ENCODE measurements at places on chromosomes 4 and X.

DNA sequence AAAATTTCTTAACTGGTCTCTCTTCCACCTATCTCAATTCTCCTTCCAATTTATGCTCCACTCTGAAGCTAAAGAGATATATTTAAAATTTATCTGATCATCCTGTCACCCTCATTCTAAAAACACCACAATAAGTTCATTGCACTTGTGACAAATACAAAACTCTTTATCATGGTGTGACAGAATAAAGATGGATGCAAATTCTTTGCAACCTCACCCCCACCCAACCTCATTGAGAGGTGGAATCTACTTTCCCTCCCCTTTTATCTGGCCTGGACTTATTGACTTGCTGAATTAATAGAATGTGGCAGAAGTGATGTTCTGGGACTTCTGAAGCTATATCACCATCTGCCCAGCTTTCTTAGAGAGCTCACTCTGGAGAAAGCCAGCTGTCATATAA is 46.5 kb downstream of the IDS start:
- no peaks in the 10 kb centered on the region for H3K36me3 ChIP-seq
- H3K27me3 ChIP-seq, result no peaks in the 10 kb centered on the region
- no peak for DNase-seq
- no peaks in the 10 kb centered on the region for H3K4me1 ChIP-seq
- H3K4me3 ChIP-seq, result no peak overlapping the region
- H3K27ac ChIP-seq, result no peak overlapping the region

- no peak for DNase-seq
- H3K36me3 ChIP-seq, result no peaks in the 10 kb centered on the region
- no peak overlapping the region for H3K27ac ChIP-seq
- no peaks in the 10 kb centered on the region for H3K27me3 ChIP-seq
These were observed 41.6 kb upstream of the XIAP start for GRCh38 chrX:123818243-123818642.

GRCh38 chr4:139300431-139301112 is 733 bp upstream of the NAA15 start:
- H3K4me3 ChIP-seq, result peak overlapping the region; percentile 100
- DNase-seq, result no peak
- peak overlapping the region; percentile 100 for H3K27ac ChIP-seq
- peaks cover 21% of the 10 kb centered on the region for H3K4me1 ChIP-seq
- no peaks in the 10 kb centered on the region for H3K27me3 ChIP-seq

DNA sequence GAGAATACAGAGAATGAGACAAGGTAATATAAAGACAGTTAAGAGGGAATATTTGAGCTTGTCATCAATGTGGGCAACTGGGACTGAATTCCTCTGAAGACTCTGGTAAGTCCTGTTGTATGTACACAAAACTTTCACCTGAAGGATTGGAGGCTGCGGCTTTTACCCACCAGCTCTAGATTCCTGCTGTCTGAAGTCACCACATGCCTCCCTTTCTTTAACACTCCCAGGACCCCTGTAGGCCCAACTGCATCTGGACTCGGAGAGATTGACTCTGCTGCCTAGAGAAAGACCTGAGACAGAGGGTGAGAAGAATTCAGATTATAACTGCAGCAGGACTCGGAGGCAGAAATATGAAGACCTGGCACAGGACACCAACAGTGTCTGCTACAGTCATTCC is 1048.0 kb downstream of the PDHA2 start:
- H3K27ac ChIP-seq, result no peak overlapping the region
- DNase-seq, result no peak
- no peaks in the 10 kb centered on the region for H3K4me1 ChIP-seq
- H3K36me3 ChIP-seq, result no peaks in the 10 kb centered on the region

DNA sequence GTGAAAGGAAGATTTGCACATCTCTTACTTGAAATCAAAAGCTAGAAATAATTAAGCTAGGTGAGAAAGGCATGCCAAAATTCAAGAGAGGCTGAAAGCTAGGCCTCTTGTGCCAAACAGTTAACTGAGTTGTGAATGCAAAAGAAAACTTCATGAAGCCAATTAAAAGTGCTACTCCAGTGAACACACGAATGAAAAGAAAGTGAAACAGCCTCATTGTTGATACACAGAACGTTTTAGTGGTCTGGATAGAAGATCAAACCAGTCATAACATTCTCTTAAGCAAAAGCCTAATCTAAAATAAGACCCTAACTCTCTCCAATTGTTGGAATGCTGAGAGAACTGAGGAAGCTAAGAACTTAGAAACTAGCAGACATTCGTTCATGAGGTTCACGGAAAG is 122.3 kb downstream of the UNC5C start:
- H3K36me3 ChIP-seq, result peaks cover 29% of the 10 kb centered on the region
- peaks cover 36% of the 10 kb centered on the region for H3K4me1 ChIP-seq
- H3K27me3 ChIP-seq, result peaks cover 51% of the 10 kb centered on the region
- DNase-seq, result no peak

DNA sequence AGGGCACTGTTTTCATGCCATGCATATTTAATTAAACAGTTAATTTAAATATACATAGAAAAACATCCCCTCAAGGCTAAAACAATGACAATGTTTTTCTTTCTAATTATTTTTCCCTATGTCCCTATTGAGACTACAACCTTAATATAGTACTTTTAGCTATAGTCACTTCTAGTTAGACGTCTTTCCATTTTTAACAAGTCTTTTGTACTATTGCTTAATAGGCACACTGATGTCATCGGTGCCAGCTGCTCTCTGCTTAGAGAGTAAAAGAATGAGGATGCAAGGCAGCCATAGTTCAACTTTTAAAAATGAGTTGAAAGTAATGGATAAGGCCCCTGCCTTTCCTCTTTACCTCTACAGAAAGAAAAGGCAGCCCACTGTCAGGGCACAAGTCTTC is 191.1 kb downstream of the KCTD8 start:
- no peaks in the 10 kb centered on the region for H3K27me3 ChIP-seq
- no peaks in the 10 kb centered on the region for H3K36me3 ChIP-seq
- H3K4me1 ChIP-seq, result no peaks in the 10 kb centered on the region
- no peak for DNase-seq
- no peak overlapping the region for H3K27ac ChIP-seq

DNA sequence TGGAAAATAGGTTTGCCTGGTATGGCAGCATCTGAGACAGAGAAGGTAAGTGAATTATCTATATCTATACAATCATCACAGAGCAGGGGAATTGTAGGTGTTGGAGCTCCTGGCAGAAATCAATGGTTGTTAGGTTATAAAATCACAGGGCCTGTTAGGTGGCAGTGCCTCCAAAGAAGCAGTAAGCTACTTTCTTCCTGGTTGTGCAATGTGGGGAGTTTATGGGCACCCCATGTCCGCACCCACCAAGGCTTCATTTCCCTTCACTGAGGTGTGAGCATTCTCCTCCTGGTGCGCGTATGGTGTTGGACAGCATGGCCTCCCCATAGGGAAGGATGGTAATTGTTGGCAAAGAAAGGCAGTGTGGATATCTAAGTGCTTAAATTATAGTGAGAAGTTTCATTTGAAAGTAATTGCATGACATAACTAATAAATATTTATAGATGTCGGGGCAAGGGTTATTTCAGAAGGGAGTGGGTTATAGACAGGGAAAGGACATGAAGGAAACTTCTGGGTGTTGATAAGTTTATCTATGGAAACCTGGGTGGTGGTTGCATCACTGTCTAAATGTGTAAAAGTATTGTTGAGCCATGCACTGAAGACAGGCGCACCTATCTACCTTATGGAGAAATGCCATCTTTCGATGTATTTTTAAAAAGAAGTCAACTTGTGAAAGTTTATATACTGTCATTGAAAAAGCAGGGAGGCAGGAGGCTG is 153.7 kb downstream of the FRAS1 start:
- H3K4me3 ChIP-seq, result no peak overlapping the region
- peaks cover 10% of the 10 kb centered on the region for H3K4me1 ChIP-seq
- DNase-seq, result no peak
- no peak overlapping the region for H3K27ac ChIP-seq
- H3K36me3 ChIP-seq, result peaks cover 9% of the 10 kb centered on the region

- no peak overlapping the region for H3K4me3 ChIP-seq
- H3K36me3 ChIP-seq, result no peaks in the 10 kb centered on the region
- DNase-seq, result no peak
- peaks cover 4% of the 10 kb centered on the region for H3K4me1 ChIP-seq
- peaks cover 9% of the 10 kb centered on the region for H3K27me3 ChIP-seq
These were observed 119.8 kb downstream of the COL25A1 start for GRCh38 chr4:109182696-109183095.

DNA sequence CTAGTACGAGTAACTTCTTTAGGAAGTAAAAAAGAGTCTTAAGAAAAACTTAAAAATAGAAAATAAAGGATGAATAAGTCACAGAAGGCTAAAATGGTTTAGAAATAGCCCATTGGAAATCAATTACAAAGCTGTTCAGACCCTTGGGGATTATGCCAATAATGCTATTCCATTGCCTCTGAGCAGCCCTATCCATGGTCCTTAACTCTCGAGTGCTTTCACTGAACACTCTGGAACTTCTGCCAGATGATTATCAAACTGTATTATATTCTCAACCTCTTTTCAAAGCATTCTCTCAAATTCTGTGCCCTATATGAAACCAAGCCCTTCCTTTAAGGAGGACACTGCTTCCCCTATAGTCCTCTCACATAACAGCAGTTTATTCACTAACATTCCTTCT is 17.0 kb downstream of the SLC9B1 start:
- no peak for DNase-seq
- no peak overlapping the region for H3K4me3 ChIP-seq
- H3K4me1 ChIP-seq, result no peaks in the 10 kb centered on the region
- H3K27me3 ChIP-seq, result peaks cover 11% of the 10 kb centered on the region
- peaks cover 4% of the 10 kb centered on the region for H3K36me3 ChIP-seq

DNA sequence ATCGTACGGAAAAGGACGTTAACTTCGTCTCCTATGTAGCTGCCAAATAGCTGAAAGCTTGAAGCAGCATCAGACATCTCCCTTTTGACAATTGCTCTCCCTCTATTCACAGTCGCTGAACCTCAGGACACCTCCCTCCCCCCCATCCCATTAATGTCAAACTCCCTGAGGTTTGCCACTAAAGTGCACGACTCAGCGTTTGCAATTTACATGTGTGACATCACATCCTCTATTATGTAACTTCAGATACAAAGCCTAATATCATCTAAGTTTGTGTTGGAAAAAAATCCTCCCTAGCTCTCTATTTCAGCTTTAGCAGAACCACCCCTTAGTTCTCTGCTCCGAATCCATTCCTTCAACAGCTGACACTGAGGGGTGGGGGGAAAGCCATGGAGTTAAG is 5.5 kb upstream of the NR3C2 start:
- H3K4me3 ChIP-seq, result no peak overlapping the region
- no peak overlapping the region for H3K27ac ChIP-seq
- H3K36me3 ChIP-seq, result no peaks in the 10 kb centered on the region

DNA sequence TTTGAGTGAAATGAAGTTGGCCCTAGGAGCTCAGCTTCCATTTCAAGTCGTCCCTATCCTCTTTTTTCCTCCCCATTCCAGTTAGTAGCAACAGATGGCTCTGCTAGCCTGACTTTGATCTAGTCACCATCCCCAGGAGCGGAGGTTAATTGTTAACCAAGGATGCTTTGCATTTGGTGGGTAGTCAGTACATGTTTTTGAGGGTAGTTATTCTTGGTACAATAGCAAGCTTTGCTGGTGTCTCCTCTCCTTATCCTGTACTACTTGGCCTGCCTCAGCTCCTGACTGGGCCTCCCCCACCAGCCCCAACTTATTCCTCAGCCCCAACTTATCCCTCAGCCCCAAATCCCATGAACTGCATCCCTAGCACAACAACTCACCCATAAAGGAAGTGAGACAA is 14.8 kb upstream of the RTL5 start:
- no peaks in the 10 kb centered on the region for H3K27me3 ChIP-seq
- H3K27ac ChIP-seq, result no peak overlapping the region
- no peaks in the 10 kb centered on the region for H3K36me3 ChIP-seq
- DNase-seq, result no peak
- H3K4me3 ChIP-seq, result no peak overlapping the region
- H3K4me1 ChIP-seq, result peaks cover 5% of the 10 kb centered on the region

GRCh38 chr4:150141756-150142155 is 63.5 kb downstream of the DCLK2 start:
- DNase-seq, result no peak
- H3K4me1 ChIP-seq, result peaks cover 24% of the 10 kb centered on the region
- no peak overlapping the region for H3K27ac ChIP-seq
- H3K36me3 ChIP-seq, result peaks cover 8% of the 10 kb centered on the region
- no peak overlapping the region for H3K4me3 ChIP-seq

DNA sequence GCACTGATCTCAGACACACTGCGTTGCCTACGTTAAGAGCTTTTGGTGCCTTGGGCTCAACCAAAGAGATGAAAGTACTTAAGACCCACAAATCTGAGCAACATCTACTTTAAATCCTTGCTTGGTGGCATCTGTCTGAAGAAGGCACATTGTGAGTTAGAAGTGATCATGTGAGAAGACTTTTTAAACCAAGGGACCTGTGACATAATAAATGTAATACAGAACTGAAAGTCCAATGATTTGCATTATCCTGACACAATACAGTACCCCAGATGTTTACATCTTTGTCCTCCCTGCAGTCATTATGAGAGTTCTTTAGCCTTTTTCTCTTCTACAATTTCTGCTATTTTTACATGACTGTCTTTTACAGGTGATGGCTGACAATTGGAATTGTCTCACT is 96.7 kb upstream of the FTHL17 start:
- H3K36me3 ChIP-seq, result peaks cover 26% of the 10 kb centered on the region
- H3K4me1 ChIP-seq, result no peaks in the 10 kb centered on the region
- no peak overlapping the region for H3K27ac ChIP-seq
- H3K27me3 ChIP-seq, result no peaks in the 10 kb centered on the region

DNA sequence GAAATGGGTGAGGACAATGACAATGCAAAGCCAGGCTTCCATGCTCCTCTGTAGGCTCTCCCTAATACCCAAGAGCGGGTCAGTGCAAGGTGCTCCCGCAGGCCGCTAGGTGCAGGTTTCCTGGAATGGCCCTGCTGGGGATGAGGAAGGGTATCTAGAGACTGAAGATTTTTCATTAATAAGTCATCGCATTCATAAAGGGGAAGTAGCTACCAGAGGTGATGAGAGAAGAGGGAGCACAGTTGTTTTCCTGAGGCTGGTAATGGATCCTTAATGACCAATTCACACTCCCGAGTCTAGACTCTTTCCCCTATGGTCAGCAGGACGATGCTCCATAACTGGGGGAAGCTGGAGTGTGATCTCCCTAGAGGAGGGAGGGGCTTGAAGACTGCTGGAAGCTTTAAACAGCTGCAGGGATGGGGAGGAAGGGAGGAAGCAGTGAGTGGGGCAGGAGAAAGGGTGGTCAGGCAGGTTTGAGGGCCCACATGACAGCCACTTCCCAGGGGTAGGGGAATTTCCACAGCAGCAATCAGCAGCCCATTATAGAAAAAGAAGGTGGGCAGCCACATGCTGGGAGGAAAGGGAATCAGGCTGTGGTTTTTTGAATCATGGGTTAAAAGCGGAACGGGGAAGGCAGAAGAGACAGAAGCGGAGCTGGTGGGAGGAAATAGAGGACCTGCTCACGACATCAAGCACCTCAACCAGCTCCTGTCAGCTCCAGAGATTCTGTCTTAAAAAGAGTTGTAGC is 10.2 kb upstream of the ATP6AP2 start:
- no peaks in the 10 kb centered on the region for H3K36me3 ChIP-seq
- no peak overlapping the region for H3K27ac ChIP-seq
- H3K4me3 ChIP-seq, result no peak overlapping the region
- peaks cover 3% of the 10 kb centered on the region for H3K4me1 ChIP-seq
